Breast epithelium (tissue), 4 donors: ENCODE measurements at places on chromosomes 2 and 18. TPM values are rescaled to one million over a fixed set of nuclear protein-coding genes. Genes with fewer than 3 reads are reported as not detected.

DNA sequence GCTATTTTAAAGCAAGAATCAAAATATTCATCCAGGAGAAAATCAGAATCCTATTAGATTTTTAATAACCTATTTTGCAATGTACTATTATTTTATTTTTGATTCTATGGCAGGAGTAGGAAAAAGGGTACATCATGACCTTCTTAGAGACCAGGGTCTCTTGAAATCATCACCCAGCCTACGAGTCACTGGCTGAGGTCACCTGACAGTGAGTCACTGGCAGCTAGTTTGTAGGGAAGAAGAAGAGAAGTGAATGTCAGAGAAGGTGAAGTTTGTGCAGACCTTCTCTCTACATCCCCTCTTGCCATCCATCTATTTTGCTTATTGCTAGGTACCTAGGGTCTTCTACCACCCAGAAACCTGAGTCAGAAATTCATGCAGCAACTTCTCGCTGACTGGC is 144.2 kb downstream of the ALK start:
- no peak overlapping the region for H3K27ac ChIP-seq
- no peak overlapping the region for H3K4me3 ChIP-seq
- DNase-seq = no peak

The IL1F10 gene
- total RNA-seq = not detected

DNA sequence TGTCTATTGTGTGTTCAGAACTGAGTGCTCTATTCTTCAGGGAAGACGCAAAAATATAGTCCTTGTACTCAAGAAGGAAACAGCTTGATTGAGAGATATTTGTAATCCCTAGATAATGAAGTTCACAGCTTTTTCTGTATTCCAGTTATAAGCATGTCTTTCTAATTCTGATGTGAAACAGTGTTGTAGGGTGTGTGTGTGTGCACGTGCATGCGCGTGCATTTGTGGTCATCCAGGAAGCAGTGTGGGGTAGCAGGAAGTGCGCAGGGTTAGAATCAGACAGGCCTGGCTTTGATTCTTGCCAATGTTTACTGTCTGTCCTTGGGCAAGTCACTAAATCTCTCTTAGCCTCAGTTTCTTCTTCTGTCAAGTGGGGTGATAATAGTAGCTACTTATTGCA is 87.9 kb downstream of the NPAS2 start:
- no peak for DNase-seq
- H3K36me3 ChIP-seq = no peaks in the 10 kb centered on the region
- no peaks in the 10 kb centered on the region for H3K4me1 ChIP-seq
- H3K27me3 ChIP-seq = no peaks in the 10 kb centered on the region

The KCTD18 gene
- 28.2 TPM for total RNA-seq

DNA sequence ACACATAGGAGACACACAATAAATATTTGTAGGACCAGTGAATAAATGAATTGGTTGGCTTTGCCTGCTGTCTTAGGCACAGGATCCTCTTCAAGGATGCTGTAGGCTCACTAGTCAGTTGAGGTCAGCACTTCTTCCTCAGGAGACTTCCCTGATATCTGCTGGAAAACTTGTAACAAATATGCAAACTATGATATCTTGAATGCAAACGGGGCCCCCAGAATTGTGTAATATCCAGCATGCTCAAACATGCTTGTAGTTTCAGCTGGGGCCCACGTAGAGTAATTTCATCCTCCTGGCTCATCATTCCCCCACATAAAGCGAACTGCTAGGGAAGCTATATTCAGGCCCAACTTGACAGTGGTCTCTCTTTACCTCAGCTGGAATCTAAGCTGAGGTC is 43.6 kb downstream of the POLE4 start:
- H3K4me3 ChIP-seq = no peak overlapping the region
- no peak overlapping the region for H3K27ac ChIP-seq
- H3K36me3 ChIP-seq = no peaks in the 10 kb centered on the region
- no peaks in the 10 kb centered on the region for H3K4me1 ChIP-seq

The ATP5MC3 gene
- total RNA-seq = 122 TPM
